H1 (cell line): ENCODE measurements at places on chromosomes 6 and 20. TPM values are rescaled to one million over a fixed set of nuclear protein-coding genes. Genes with fewer than 3 reads are reported as not detected.

The LINC00237 gene
- polyA plus RNA-seq, result 0.22 and 1.4 TPM in 2 replicates

The DEFB124 gene
- polyA plus RNA-seq, result not detected in 2 replicates

GRCh38 chr6:21478883-21479539 lies 114.5 kb upstream of the SOX4 start:
- no peak overlapping the region for H3K4me3 ChIP-seq
- no peak overlapping the region for H3K27ac ChIP-seq
- H3K4me1 ChIP-seq, result peaks cover 9% of the 10 kb centered on the region
- peaks cover 5% of the 10 kb centered on the region; the same call in 1 of the 2 replicates for H3K27me3 ChIP-seq
- DNase-seq, result no peak

DNA sequence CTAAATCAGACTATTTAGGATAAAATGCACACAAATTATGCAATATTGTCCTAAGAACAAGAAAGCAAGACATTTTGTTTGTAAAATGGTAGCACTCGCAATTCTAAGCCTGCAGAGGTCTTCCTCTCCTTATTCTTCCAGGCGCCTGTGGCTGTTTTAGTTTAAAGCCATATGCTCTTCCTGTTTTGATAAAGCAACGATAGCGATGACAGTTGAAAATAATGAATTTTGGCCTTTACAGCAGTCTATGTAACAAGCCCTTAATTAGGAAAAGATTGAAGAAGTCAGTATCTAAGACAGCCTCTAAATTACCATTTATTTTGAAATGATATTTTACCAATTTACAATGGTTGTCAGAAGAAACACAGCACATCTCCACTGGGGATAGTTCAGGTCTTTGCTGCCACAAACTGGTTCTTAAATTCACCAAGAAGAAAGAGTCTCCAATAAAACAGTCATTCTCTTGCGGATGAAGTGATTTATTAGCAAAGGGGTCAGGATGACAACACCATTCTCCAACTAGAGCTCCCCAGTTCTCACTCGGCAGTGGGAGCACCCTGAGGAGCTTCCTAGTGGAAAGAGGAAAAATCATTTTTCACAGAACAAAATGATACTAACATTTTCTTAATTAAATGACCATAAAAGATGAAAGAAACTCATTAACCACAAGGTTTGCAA lies 21.4 kb downstream of the UBE3D start:
- no peaks in the 10 kb centered on the region for H3K4me1 ChIP-seq
- H3K27ac ChIP-seq, result no peak overlapping the region
- H3K27me3 ChIP-seq, result no peaks in the 10 kb centered on the region
